ENCODE measurements at places on chromosomes 6 and 20. TPM values are rescaled to one million over a fixed set of nuclear protein-coding genes. Genes with fewer than 3 reads are reported as not detected.

The FAM83B gene
- total RNA-seq: not detected

The BANF2 gene
- total RNA-seq: not detected

The ENPP1 gene
- total RNA-seq: 0.11 TPM

The SLC17A3 gene
- total RNA-seq: not detected

The BTN1A1 gene
- total RNA-seq: not detected

The CTSZ gene
- total RNA-seq: 19.1 TPM

The ZBTB2 gene
- 32.0 TPM for total RNA-seq

The FGD2 gene
- 7.2 TPM for total RNA-seq

The RBM39 gene
- total RNA-seq: 713 TPM

The MEI4 gene
- 0.14 TPM for total RNA-seq

The HFE gene
- total RNA-seq: 1.3 TPM

DNA sequence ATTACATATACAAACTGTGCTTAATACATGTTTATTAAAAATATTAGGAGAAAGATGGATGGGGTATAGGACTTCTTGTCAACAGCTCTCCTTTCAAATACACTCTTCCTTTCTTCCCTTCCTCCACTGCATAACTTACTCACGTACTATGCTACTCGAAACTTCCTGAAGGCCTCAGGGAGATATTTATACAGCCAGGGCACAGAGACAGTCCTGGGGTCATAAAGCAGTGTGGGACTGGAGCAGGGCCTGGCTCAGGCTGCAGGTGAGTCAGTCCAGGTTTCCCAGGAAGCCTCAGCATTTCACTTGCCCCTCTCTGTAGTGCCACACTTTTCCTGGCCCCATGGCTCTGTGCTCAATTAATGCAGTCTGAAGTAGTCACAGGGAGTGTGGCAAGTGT, 157.0 kb downstream of the UBE3D start:
- DNase-seq: no peak

DNA sequence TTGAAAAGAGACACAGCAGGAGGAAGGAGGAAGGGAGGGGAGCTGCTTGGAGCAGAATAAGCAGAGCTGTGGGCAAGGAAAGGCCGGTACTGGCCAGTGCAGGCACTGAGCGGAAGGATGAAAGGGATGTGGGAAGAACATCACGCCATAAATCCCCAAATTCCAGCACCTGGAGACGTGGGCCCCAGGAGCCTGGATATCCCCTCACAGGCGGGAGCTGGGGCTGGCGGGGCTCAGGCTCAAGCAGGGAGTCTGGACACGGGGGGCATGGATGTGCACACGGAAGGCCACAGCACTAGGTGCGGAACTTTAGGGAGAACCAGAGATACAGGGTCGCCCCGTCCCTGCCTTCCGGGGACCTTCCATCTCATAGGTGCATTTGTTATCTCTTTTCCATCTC, 7.5 kb upstream of the RPP40 start:
- DNase-seq: no peak

- DNase-seq: no peak
Measured at GRCh38 chr6:81067057-81067456, 685.4 kb downstream of the TENT5A start.

- no peak for DNase-seq
Measured at GRCh38 chr6:111646942-111647341, 41.3 kb upstream of the TRAF3IP2 start.

DNA sequence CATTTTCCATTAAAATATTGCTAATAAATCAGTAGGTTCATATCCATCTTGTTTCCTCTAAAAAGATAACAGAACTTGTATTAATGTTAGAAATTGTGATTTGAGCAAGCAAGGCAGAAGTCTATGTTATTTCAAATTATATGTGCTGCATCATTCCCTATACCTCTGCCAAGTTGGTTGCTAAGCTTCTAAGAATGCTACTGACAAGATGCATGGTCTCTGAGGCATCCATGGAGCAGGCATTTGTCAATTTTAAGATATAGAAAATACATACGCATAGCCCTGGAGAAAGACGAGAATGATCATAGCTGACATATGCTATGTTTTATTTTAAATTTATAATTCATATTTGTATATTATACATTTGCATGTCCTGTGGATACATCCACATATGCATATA, 168.3 kb upstream of the THEMIS start:
- no peak for DNase-seq

DNA sequence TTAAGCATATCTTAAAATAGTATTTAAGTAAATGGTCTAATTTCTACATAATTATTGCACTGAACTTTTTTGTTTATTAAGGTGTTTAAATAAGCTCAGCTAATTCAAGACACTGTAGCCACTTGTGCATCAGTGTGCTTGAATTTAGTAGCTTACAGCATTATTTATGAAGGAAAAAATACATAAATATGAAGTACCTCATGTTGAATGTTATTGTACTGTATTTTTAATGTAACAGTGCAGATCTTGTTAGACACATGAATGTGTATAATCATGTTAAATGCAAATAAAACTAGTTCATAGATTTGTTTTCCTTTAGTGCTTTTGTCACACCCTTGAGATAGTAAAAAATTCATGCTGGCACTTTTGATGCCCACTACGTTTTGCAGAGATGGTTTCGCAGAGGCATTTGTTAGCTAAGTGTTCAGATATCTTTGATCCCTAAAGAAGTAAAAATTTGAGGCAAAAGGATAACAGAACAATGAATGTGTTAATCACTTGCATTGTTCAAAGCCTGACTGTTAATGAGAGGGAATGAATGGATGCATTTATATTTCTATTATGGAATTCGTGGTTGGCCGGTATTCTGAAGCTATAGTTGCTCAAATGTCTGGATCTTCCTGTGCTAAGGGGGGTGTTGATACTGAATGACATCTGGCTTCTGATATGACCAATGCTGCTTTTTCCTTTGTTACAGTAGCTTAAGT, 8.8 kb downstream of the BTBD3 start:
- no peak for DNase-seq

DNA sequence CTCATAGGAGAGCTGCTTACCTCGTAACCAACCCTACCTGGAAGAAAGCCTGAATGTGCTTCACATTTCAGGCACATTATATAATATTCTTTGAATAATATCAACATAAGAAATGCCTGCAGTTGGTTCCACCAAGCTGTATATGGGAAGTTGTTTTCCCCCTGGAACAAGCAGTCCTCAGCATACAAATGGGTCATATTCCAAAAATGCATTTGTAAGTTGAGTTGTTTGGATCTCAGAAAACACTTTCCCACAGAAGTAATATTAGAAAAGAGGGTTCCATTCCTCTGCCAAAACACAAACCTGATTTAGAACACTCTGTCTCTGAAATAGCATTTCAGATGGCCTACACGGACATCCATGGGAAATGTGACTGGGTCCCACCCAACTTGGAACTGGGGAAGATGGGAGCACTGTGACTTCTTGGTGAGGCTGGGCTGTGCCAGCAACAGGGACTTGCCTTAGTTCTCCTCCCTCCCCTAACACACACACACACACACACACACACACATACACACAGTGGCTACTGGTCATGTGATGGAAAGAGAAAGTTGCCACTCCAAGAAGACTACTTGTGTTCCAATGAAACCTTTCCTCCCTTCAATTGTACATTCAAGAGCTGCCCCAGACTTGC, 11.4 kb upstream of the RCAN2 start:
- DNase-seq: no peak

DNA sequence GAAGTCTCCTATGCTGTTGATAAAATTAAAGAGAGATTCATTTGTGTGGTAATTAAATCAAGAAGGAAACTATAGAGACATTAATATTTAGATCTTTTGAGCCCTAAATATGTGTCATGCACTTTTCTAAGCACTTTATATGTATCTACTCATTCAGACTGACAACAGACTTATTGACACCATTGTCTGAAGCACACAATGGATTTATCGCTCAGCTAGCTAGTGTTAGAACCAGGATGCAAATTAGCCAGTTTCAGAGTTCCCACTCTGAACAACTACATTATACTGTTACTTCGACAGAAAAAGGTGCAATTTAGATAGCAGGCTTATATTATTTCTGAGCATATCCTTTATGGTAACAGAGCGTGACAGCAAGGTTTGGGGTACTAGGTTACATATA, 27.7 kb upstream of the KIAA0408 start:
- no peak for DNase-seq

DNA sequence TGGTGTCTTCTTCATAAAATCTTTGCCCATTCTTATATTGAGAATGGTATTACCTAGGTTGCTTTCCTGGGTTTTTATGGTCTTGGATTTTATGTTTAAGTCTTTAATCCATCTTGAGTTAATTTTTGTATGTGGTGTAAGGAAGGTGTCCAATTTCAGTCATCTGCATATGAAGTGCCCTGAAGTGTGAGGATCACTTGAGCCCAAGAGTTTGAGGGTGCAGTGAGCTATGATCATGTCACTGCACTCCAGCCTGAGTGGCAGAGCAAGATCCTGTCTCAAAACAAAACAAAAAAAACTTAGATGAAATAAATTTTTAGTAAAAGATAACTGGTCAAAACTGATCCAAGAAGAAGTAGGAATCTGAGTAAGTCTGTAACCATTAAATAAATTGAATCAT, 215.4 kb downstream of the TBC1D7 start:
- DNase-seq: no peak

DNA sequence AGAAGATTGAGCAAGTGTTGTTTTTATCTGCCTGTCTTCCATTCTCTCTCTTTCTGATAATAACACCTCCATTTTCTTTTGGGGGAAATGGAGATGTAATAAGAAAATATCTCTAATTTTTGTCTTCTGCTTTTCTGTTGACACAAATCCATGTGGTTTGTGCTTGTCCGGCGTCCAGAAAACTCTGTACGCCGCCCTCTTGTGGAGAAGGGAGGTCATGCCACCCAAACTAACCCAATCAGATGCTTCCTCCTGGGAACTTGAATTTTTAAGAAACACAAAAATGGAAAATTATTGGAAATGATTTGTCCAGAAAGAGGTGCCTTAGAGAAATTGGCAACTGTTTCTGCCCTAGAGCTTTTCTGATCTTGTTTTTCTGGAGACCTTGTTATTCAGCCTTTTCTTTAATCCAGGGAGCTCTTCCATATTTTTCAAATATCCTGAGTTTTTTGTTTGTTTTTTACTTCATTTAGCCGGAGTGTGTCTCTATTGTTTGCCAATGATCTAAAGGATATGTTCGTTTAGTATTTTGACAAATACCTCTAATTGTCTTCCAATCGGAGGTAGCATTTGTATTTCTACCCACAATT, 17.8 kb upstream of the FNDC1 start:
- peak; percentile 18 for DNase-seq

DNA sequence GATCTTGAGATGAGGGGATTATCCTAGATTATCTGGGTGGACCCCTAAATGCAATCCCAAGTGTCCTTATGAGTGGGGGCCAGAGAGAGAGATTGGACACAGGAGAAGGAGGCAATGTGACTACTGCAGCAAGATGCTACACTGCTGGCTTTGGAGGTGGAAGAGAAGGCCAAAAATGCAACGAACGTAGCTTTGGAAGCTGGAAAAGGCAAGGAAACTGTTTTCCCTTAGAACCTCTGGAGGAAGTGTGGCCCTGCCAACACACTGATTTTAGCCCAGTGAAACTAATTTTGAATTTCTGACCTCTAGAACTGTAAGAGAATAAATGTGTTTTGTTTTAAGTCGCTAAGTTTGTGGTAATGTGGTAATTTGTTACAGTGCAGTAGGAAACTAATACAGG, 15.7 kb downstream of the PPARD start:
- DNase-seq: no peak

GRCh38 chr20:50317609-50318008, 127.0 kb downstream of the CEBPB start:
- DNase-seq: no peak

- DNase-seq: no peak
Measured at GRCh38 chr6:170107606-170108222, 183.2 kb downstream of the DLL1 start.

- DNase-seq: no peak
Measured at GRCh38 chr20:62321521-62321948, 18.7 kb downstream of the ADRM1 start.

DNA sequence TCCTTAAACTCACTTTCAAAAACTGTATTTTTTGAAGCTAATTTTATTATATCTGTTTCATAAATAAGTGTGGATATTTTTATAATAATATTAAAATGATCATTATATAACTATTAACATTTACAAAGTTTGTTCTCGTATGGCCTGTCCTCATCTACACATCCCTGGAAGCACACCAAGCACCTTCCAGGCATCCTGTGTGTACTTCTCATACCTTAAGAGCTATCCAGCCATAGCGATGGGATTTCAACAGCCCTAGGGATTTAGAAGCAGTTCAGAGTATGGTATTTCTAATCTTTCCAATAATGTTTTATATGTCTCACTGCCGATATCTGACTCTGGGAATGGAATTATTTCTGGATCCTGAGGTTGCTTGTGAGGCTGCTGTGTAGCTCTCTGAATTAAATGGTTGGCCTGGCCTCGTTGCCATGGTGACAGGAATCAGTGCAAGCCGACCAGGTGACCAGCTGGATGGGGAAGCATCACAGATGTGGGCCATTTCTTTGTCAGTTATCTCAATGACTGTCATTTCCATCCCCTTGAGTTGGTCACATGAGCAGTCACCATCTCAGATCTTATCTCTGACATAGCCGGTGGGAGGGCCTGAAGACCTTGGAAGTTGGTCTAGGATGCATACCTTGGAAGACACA, 265.2 kb upstream of the RIN2 start:
- no peak for DNase-seq

DNA sequence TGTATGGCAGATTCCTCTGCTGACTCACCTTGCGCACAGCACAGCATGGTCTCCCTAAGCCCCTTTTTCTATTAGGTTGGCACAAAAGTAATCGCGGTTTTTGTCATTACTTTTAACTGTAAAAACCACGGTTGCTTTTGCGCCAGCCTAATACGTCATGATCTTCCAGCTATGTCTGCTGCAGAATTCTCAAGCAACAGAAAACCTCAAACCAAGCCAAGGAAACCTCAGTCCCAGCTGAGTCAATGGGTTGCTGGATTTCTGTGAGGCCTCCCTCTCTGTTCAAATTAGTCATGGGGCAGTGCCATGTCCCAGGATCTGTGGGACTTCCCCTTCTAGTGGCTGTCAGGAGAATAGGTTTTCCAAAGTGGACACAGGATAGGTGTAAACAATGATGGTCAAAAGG, 15.7 kb upstream of the ENPP1 start:
- no peak for DNase-seq

GRCh38 chr6:107621229-107621937, 131.5 kb downstream of the SOBP start:
- no peak for DNase-seq

DNA sequence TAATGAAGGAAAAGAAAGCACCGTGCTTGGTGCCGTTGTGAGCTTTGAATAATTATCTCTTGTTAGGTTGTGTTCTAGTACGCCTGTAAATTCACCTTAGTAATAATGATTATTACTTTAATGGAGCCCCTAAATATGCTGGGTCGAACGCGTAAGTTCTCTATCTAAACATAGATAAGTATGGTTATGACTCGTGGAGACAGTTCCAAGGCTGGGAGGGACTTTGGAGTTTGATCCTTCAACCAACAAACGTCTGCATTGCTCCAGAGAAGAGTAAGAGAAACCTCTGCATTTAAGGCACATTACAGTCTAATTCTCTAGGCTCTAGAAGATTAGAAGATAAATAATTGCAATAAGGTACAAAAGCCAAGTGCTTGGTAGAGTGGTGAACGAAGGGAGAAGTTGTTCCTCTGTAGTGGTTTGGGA, 514 bp downstream of the ACOT13 start:
- DNase-seq: no peak
